ENCODE measurements at places on chromosomes 7 and 10.

GRCh38 chr10:101319241-101319915 lies 34.6 kb upstream of the BTRC start:
- no peak for DNase-seq

- DNase-seq = no peak
These were observed 280.3 kb downstream of the USP6NL start for GRCh38 chr10:11331046-11331577.

DNA sequence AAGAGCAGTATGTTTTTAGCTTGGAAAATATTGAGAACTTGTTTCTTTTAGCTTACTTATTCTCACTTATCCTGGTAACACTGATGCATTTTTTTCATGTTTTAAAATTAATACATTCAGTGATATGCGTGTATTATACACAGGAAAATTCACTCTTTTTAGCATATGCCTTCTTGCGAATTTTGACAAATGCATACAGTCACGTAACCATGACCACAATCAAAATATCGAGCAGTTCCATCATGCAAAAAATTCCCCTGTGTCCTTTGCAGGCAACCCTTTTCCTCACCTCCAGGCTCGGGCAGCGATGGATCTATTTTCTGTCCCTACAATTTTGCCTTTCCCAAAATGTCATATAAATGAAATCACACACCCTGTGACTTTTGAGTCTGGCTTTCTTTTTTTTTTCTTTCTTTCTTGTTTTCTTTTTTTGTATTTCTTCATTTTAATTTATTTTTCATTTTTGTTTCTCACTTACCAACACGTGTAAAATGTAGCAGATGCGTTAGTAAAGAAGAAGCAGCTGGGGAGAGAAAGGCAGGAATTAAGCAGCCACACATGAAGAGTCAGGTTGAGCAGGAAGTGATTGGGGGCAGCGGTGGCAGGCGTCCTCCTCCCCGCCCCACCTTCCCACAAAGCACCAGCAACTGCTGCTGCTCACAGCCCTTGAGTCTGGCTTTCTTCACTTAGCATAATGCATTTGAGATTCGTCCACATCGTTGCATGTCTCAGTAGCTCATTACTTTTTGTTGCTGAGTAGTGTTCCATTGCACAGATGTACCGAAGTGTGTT lies 29.9 kb downstream of the ADRB1 start:
- DNase-seq = peak; percentile 27

DNA sequence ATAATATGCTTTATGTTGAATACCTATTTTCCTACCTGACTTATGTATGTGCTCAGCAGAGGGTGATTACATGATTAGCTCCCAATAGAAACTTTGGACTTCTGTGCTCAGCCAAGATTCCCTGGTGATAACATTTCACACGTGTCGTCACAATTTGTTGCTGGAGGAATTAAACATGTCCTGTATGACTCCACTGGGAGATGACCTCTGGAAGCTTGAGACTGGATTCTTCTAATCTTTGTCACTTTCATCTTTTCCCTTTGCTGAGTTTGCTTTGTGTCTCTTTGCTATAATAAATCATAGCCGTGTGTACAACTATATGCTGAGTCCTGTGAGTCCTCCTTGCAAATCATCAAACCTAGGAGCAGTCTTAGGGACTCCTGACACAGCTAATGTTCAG lies 120.9 kb upstream of the LRRTM3 start:
- DNase-seq = no peak

- DNase-seq = no peak
These were observed 76.9 kb downstream of the LRMDA start for GRCh38 chr10:75508239-75508813.

DNA sequence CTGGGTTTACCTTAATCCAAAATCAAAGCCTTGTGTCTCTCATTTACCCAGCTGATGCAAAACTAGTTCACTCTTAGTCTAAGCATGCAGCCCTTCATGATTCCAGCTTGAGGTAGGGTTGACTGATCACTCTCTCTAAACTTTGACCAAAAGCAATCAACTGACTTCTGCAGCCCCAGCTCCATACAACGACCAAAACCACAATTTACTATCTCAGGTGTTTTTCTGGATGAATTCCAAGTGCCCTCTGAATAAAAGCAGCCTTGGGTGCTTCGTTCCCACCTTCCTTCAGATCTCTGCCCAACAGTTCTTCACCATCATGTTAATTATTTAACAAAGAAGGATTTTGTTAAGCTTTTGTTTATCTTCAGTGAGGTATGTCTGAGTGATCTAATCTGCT lies 62.6 kb downstream of the CCDC6 start:
- no peak for DNase-seq

DNA sequence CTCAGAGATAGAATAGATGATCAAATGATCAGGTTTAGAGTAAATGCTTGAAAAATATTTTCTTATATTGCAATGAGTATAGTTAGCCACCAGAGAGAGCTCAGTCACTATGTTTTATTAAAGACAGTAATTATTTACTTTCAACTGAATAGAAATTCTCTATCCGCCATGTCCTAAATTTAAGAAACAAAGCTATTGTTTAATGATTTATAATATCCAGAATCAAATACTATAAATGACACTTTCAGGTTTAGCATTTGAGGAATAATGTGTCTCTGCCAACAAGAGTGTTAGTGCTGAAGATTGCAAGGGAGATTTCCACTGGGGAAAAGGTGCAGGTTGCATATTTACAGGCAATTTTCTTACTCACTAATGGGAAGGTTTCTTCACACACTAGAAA lies 184.7 kb downstream of the DGKB start:
- DNase-seq = no peak

DNA sequence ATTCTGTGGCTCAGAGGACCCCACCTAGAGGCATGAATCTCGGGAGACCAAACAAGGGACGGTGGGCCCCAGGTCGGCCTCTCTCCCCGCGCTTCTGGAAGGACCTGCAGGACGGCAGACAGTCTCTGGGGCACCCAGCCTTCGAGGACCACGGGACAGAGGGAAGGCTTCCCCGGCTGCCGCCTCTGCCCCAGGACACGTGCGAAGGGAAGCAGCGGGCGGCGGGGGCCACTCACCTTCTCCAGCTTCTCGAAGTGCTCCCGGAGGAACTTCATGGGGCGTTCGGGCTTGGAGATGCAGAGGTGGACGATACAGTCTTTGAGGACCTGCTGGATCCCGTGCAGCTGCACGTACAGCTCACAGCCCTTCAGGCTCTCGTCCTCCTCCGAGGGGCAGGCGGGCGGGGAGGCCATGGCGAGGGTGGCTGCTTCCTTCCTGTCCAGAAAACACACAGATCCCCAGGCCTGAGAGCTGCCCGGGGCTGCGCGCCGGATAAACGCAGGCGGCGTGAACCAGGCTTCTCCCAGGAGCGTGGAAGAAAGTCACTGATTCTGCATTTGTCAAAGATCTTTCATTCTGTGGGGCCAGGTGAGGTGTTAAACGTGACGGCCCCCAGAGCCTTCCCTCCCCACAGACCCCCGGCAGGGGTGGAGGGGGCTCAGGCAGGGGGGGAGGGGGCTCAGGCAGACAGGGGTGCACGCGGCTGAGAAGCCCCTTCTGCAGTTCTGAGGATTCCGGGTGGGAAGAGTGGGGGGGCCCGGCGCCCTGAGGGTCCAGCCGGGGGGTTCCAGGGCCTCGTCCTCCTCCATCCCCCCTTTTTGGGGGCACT lies 15.2 kb upstream of the DNAAF5 start:
- DNase-seq = no peak

DNA sequence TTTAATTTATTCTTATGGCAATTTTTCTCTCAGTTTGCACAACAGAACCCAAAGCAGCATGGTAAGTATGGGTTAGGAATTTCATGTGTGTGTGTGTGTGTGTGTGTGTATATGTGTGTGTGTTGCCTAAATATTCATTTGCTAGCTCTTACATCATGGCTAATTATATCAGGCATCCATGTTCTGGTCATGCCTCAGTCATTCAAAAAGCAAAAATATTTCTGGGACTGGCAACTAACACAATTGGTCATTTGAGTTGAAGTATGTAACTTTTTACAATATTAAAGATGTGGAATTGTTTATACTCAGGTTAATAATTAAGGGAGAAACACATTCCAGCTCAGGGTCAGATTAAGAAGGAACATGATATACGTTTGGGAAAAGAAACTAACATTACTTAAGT lies 67.6 kb upstream of the PHYHIPL start:
- no peak for DNase-seq

DNA sequence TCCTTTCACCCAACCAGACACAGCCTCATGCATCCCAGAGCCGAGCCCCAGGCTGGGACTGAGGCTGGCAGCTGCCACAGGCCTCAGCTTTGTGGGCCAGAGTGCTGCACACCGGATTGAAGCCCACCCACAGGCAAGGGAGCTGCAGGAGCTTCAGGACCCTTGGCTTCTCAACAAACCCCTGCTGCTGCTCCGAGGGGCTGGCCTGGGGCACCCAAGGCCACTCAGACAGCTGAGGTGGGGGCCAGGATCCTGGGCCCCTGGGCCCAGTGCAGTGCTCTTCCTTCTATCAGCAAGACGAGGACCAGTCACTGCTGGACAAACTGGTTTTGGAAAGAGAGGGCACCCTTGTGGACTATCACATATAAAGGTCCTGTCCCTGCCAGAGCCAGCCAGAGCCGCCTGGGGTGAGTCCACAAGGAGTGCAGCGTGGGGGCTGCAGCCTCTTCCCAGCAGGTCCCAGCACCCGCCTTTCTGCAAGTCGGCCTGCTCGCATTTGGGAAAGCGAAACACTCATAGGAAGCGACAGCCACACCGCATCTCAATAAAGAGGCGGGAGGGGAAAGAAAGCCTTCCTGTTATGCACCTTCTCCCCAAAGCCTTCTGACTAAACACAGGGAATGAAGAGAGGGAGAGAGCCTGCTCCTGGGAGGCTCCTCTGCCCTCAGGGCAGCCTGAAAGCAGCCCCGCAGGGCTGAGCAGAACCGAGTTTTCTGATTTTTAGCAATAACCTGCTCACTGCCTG lies 9.5 kb upstream of the TCERG1L start:
- DNase-seq = no peak

DNA sequence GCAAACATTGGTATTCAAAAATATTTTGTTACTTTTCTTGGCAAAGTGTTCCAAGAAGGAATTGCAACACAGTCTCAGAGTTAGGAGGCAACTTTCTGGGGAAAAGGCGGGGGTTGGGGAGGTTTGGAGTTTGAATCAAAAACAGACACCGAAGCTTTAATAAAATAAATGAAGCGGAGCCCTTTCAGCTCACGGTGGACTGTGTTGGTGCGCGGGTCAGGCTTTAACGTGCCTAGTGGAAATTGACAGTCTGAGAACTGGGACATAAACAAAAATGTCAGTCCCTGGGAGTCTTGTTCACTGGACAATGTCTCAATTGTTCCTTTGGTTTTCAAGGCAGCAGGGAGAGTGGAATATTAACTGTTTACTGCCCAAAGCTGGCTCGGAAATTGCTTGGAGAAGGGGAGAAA lies 109.3 kb downstream of the TCF7L2 start:
- no peak for DNase-seq

GRCh38 chr7:46741938-46742540 lies 821.0 kb upstream of the IGFBP3 start:
- DNase-seq = no peak

DNA sequence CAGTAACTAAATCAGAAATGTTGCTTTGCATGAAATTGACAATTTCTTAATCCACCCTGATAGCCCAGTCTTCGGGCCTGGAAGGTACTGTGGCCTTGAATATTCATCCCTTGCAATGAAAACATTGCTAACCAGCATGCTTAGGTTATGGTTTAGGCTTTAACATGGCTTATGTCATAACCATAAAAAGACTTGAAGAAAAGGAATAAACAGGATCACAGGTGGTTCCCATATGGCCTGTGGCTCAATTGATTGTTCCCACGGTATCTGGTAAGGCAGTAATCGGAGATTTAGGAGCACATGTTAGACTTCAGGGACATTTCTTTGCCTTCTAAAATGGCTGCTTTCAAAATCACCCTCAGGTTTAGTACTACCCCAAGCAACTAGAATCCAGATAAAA lies 139.5 kb downstream of the ST7 start:
- no peak for DNase-seq

DNA sequence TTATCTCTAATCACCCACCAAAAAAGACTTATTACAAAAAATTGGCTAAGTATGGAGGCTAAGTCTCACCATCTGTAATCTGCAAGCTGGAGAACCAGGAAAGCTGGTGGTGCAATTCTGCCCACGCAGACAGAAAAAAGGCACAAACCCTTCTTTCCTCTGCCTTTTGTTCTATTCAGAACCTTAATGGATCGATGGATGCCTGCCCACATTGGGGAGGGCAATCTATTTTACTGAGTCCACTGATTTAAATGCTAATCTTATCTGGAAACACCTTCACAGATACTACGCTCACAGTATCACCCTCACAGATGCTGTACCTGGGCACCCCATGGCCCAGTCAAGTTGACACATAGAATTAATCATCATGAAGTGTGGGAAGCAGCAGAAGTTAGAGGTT lies 10.2 kb downstream of the IGFBP3 start:
- no peak for DNase-seq

DNA sequence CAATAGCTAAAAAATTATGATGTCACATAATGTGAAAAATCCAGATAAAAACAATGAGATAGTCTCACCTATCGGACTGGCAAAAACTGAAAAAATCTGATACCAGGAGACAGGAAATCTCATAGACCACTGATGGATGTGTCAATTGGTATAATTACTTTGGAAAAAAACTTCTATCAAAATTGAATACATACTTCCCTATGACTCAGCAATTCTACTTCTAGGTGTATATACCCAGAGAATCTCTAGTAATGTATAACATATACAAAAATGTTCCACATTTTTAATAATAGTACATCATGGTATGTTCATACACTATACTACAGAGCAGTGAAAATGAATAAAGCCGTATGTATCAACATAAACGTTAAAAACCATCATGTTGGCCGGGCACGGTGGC lies 34.9 kb downstream of the SHTN1 start:
- DNase-seq = no peak

- no peak for DNase-seq
These were observed 8.8 kb downstream of the PODXL start for GRCh38 chr7:131547589-131547988.

GRCh38 chr10:86945361-86946212 lies 11.8 kb downstream of the MMRN2 start:
- no peak for DNase-seq

- no peak for DNase-seq
These were observed 13.2 kb upstream of the SCIN start for GRCh38 chr7:12557282-12557681.
